ENCODE measurements at places on chromosomes 3 and 15. TPM values are rescaled to one million over a fixed set of nuclear protein-coding genes. Genes with fewer than 3 reads are reported as not detected.

Gene PLA2G4B
- 28.1 TPM for total RNA-seq

Gene SLC24A5
- not detected for total RNA-seq

Gene CHL1
- not detected for total RNA-seq

Gene DPPA2
- total RNA-seq, result not detected

Gene CPEB1
- not detected for total RNA-seq

Gene FAM3D
- not detected for total RNA-seq

Gene ULK4
- 23.5 TPM for total RNA-seq

Gene SORD
- 21.2 TPM for total RNA-seq

Gene DGKG
- total RNA-seq, result 0.29 TPM

Gene ANKRD34C
- not detected for total RNA-seq

Gene B3GALNT1
- total RNA-seq, result 10.1 TPM

Gene LSM3
- 6.5 TPM for total RNA-seq

Gene TSC22D2
- 12.6 TPM for total RNA-seq

Gene MESP2
- total RNA-seq, result 0.19 TPM

Gene ACP3
- not detected for total RNA-seq

Measured in vein endothelial cell (primary cell).